ENCODE measurements at places on chromosomes 16 and 17. TPM values are rescaled to one million over a fixed set of nuclear protein-coding genes. Genes with fewer than 3 reads are reported as not detected.

Gene C17orf113
- 0.23 TPM for total RNA-seq

Gene STRADA
- total RNA-seq: 76.8 TPM

Gene ZG16B
- total RNA-seq: 7.0 TPM

Gene C17orf107
- total RNA-seq: 0.98 TPM

Gene CTRL
- total RNA-seq: 6.7 TPM

Gene OTOA
- 0.09 TPM for total RNA-seq

Gene ZG16
- not detected for total RNA-seq

Gene HBZ
- total RNA-seq: not detected

Gene HOXB3
- total RNA-seq: 12.9 TPM

Gene SYCE1L
- 3.8 TPM for total RNA-seq

Gene TP53TG3F
- not detected for total RNA-seq

Gene ODAD4
- total RNA-seq: 1.1 TPM

Gene SPHK1
- 8.4 TPM for total RNA-seq

Gene ASGR2
- not detected for total RNA-seq

Gene NAT9
- total RNA-seq: 34.5 TPM

Gene HSD17B1
- 0.70 TPM for total RNA-seq

Gene MFAP4
- total RNA-seq: not detected

Gene FMNL1
- total RNA-seq: 482 TPM

Gene C17orf50
- total RNA-seq: not detected

Gene NPIPB9
- total RNA-seq: 2.0 TPM

Gene CSH1
- total RNA-seq: not detected

Gene ANKFN1
- not detected for total RNA-seq

Gene SUMO2
- 469 TPM for total RNA-seq

Gene GNAO1
- 1.5 TPM for total RNA-seq

Gene TNFRSF13B
- not detected for total RNA-seq

Gene GUCY2D
- total RNA-seq: not detected

Gene CHTF18
- 139 TPM for total RNA-seq

Gene SRCIN1
- 0.30 TPM for total RNA-seq

Gene AOC3
- total RNA-seq: 1.1 TPM

Gene GRAPL
- total RNA-seq: 8.1 TPM

Gene RNF43
- 0.23 TPM for total RNA-seq

Gene ZNF23
- total RNA-seq: 7.6 TPM

Gene RPRML
- total RNA-seq: not detected

Gene XYLT1
- 35.7 TPM for total RNA-seq

Gene UNC13D
- 218 TPM for total RNA-seq

Gene NRN1L
- total RNA-seq: 0.45 TPM

Gene CHST6
- 0.05 TPM for total RNA-seq

Gene PGP
- 34.8 TPM for total RNA-seq

Gene ZFHX3
- 1.9 TPM for total RNA-seq

Gene TAT
- not detected for total RNA-seq

Gene BRIP1
- 30.6 TPM for total RNA-seq

Gene CDRT4
- 8.4 TPM for total RNA-seq

Gene MAPT
- 0.15 TPM for total RNA-seq

Gene TPPP3
- not detected for total RNA-seq

Gene ABCC3
- total RNA-seq: not detected

Gene NLK
- total RNA-seq: 16.1 TPM
